ENCODE measurements at places on chromosomes 16 and 17.

- DNase-seq, result no peak
These were observed 2.2 kb upstream of the TMEM94 start for GRCh38 chr17:75454193-75454592.

GRCh38 chr16:89742948-89743347 is 21.6 kb downstream of the ZNF276 start:
- no peak for DNase-seq

GRCh38 chr17:48478224-48479013 is 48.4 kb upstream of the SKAP1 start:
- peak; percentile 90 for DNase-seq

- DNase-seq, result no peak
These were observed at the start of gene NUPR1 for GRCh38 chr16:28538733-28539596. Gene NUPR1 (minus strand): TSS chr16:28538974. CDS start chr16:28538907, 67 bp downstream.

DNA sequence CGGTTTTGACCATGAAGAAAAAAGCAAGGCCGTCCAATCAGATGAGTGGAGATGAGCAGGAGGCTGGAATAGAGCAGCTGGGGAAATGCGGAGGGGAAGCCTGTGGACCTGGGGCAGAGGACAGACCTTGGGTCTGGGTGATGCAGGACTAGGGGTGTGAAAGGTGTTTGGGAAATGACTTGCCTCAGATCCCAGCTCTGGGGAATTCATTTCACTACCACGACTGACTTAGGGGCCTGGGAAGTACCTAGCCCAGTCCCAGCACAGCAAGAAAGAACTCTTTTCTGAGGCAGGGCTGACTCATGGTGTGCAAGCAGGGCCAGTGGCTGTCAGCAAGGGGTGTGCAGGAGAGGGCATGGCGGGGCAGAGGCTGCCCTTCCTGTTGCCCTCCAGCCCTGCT is 14.8 kb downstream of the DNAI2 start:
- no peak for DNase-seq

DNA sequence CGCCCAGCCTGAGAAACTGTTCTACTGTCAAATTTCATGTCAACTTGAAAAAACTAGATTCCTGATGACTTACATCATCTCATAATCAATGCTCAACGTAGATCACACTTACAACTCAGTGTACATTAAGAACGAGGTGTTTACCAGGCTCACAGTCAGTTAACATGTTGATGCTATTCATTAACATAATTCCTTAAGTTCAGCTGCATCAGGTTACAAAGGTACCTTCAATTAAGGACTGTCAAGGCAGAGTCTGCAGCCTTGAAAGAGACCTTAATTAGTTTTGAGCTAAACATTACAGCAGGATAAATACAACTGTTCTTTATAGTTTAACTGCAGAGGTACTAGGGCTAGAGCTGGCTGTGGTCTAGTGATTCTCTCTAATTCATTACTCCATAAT is 1.9 kb downstream of the GNA13 start:
- no peak for DNase-seq

GRCh38 chr16:85250609-85251223 is 138.4 kb upstream of the CIBAR2 start:
- no peak for DNase-seq

DNA sequence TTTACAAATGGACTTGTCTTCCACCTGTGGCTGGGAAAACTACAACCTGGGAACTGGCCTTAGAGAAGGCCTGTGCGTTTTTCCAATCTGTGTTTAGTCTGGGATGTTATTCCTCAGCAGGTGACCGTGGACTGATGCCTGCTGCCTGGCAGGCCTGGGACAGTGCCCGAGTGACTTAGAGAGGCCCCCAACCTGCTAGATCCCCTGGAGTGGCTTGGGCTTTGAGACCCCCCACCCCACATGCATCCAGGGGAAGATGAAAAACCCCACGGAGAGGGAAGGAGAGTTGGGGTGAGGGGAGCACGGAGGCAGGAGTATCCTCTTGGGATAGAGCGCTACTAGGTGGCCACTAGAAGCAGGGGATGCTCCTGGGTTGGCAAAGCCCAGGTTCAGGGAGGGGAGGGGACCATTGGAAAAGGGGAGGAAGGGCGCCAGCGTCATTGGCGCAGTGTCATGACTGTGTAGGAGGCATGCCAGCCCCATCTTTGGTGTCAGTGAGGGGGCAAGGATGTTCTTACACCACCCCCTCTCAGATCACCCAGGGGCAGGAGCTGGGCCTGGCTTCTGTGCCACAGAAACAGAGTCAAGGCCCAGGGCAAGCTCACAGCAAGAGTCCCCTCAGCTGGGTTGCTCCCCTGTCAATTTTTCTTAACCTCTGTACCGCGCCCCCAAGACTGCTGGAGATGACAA is 54.1 kb downstream of the MEAK7 start:
- DNase-seq, result peak; percentile 50

- DNase-seq, result no peak
These were observed at the start of gene FBXL16 for GRCh38 chr16:705431-706188. Gene FBXL16 (minus strand): TSS chr16:705801. CDS start chr16:697405, 8,396 bp downstream.

GRCh38 chr16:13958474-13958873 is 38.5 kb downstream of the ERCC4 start:
- DNase-seq, result no peak

DNA sequence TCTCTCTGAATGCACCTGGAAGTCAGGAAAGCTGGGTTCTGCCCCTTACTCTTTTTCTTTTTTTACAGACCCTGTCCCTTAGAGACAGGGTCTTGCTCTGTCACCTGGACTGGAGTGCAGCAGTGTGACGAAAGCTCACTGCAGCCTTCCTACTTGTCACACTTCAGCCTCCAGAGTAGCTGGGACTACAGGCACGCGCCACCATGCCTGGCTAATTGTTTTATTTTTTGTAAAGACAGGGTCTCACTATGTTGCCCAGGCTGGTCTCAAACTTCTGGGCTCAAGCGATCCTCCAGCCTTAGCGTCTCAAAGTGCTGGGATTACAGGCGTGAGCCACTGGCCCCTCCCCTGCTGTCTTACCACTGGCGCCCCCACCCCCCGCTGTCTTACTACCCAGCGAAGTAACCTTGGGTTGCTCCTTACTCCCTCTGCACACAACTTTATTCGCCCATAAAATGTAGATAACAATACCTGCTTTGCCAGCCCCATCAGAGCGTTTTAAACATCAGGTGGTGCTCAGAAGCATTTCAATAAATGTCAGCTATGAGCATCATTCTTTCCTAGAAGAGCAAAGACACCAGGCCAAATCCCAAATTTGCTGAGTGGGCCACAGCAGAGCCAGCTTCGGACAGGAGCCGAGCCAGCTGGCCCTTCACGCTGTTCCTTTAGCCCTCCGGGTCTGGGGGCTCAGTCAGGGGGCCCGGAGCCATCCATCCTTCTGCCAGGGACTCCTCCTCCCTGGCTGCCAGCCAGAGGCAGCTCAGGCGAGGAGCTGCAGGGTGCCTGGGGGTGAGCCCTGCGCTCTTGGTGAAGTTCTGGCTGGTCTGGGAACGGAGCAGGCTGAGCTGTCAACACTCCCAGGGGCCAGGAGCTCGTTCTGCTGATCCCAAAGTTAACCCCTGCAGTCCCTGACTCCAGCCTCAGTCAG is 24.4 kb downstream of the SRL start:
- no peak for DNase-seq

- no peak for DNase-seq
These were observed at the start of gene CBFA2T3 for GRCh38 chr16:88977018-88977811. Gene CBFA2T3 (minus strand): TSS chr16:88977207. CDS start chr16:88976807, 400 bp downstream.

- DNase-seq, result no peak
These were observed 8.3 kb downstream of the GSDMA start for GRCh38 chr17:39971076-39971603.

DNA sequence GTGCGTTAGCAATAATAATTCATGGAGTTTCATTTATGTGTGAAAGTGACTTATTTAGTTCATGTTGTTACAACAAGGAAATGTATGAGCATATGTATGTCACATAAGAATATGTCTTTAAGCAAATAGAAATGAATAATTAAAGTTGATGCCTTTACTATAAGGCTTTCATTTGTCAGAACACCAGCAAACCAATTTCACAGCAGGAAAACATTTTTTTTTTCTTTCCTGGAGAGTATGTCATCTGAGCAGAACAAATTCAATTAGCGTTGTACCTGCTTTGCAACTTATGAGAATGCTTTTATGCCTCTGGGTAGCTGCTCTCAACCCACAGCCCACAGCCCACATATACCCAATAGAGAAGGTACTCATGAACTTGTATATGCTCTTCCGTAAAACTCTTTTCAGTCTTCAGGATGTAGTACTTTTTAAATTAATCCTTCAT is 26.3 kb upstream of the APOH start:
- no peak for DNase-seq

- no peak for DNase-seq
These were observed 119.3 kb downstream of the STX8 start for GRCh38 chr17:9456330-9456729.

DNA sequence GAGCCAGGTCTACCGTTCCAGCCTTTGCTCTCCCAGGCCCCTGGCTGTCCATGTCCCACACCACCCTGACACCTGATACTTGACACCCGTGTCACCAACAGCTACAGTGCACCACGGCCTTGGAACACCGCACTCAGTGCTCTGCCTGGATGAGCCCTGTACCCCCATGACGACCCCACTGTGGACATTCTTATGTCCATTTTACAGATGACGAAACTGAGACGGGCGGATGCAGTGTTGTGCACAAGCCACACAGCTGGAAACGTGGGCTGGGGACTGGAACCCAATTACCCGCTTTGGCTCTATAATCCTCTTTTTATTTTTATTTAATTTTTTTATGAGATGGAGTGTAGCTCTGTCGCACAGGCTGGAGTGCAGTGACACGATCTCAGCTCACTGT is 83.6 kb upstream of the CBX4 start:
- no peak for DNase-seq

DNA sequence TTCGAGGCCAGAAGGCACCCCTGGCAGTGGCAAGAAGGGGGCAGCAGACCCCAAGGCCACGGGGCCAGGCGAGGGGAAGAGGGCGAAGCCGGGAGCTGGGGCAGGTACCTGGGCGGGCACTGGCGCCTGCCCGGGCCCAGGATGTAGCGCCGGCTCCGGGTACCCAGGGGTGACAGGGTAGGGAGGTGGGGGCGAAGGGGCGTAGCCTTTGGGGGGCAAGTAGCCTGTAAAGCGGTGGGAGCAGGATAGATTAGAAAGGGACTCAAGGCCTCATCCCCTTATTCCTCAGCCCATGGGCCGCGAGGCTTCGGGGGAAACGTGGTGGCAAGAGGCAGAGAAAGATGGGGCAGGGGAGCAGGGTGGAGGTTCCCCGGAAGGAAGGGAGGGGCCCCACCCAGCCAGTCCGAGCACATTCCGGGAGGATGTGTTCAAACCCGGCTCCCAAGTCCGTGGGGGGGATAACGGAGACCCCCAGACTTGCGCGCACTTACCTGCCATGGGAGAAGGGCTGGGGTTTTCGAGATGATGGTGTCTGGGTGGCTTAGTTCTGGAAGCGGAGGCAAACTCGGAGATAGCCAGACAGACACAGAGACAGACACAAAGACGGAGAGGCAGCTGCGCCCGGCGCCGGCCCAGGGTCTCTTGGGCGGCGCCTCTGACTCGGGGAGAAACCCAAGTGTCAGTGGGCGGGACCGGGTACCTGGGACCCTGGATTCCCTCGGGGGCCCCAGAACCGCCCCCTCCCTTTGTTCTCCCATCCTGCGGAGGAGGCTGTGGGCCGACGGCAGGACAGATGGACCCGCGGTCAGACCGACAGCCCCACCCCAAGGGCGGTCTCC is 493 bp downstream of the PLSCR3 start:
- peak; percentile 68 for DNase-seq

GRCh38 chr17:66301367-66301863 is 998 bp upstream of the PRKCA start:
- DNase-seq, result no peak

DNA sequence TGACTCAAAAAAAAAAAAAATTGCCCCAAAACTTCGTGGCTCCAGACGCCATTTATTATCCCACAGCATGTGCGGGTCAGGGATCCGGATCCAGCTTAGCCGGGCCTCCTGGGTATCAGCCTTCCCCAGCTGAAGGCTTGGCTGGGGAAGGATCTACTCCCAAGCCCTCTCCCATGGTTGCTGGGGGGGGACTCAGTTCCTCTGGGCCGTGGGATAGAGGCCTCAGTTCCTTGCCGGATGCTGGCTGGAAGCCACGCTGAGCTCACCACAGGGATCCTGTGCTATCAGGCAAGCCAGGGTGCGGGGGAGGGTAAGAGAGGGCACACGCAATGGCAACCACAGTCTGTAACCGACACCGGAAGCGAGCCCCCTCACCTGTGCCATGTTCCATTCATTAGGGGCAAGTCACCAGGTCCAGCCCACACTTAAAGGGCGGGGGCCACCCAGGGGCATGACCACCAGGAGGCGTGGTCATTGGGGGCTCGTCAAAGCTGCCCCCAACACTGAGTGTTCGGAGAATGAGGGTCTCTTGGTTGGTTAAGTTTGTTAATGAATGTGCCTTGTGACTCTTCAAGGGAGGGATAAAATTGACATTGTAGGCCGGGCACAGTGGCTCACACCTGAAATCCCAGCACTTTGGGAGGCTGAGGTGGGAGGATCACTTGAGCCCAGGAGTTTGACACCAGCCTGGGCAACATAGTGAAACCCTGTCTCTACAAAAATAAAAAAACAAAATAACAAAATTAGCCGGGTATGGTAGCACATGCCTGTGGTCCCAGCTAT is 210.0 kb upstream of the GSE1 start:
- DNase-seq, result peak; percentile 56

DNA sequence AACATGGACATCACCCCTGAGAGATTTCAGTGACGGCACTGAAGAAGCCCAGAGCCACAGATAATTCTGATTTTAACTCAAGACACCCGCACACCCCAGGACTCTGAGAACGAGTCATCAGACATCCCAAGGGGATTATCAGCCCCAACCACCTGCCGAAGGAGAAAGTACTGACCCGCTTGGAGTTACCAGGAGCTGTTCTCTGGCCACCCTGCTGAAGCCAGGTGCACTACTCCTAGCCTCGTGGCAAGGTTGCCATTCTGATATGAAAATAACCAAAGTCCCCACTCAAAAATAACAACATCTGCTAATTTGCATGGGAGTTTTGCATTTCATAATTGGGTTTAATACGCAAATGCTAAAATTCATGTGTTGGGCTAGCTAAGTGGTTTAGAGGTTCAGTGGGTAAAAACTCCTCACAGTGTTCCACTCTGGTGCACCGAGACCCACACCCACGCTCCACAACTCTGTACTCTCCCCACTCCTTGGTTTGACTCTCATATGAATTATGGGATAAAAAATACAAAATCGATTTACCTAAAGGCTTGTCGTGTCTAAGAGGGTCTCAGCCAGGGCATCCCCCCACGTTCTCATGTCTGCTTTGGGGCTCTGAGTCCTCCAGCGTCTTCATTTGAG is 143.0 kb upstream of the NOL11 start:
- DNase-seq, result no peak

GRCh38 chr16:69787883-69788282 is 25.8 kb downstream of the WWP2 start:
- no peak for DNase-seq

- DNase-seq, result peak; percentile 85
These were observed at the start of gene HIC1 for GRCh38 chr17:2054512-2055291. Gene HIC1 (plus strand): TSS chr17:2055103. CDS start chr17:2056691, 1,588 bp downstream.
